ENCODE measurements at places on chromosomes 3 and 15.

- no peak for DNase-seq
Observed at GRCh38 chr3:146164971-146165769, 4.2 kb upstream of the PLOD2 start.

DNA sequence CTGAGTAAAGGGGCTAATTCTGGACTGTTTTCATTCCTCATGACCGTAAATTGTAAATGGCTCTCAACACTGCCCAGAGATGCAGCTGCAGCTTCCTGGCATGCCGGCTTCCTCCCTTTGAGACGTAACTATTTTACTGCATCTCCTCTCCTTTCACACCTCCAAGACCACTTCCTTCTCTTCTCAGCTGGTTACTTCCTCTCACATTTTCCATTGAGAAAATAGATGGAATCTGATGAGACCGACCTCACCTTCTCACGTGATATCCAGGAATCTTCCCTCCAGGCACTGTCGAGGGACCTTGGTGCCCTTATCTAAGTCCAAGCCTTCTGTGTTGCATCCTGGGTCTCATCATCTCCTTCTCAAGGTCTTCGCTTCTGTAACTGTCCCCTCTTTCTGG lies 12.7 kb downstream of the LYSMD4 start:
- no peak for DNase-seq

DNA sequence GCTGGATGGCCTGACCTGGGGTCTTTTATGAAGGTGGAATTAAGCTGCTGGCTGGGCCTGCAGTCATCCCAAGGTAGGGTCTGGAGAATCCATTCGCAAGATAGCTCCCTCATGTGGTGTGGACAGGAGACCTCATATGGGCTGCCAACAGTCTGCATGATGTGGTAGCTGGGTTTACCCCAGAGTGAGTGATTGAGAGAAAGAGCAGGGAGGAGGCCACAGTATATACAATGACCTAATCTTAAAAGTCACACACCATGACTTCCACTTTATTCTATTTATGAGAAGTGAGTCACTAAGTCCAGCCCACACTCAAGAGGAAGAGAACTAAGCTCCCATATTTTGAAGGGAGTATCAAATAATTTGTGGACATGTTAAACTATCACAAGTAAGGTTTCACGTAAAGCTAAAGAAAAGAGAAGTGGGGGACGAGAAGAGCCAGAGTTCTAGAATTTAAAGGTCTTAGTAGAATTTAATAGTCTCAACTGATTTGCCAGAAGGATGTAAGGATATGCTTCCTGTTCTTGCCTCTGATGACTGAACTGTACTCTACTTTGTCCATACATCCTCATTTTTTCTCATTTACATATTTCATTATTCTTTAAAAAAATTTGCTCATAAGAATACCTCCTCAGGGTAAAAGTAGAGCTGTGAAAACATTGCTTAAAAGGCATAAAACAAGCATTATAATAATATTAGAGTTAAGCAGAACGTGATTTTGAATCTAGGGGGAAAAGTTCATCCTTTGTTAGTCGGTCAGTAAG lies 184.4 kb downstream of the PEX5L start:
- DNase-seq = no peak

DNA sequence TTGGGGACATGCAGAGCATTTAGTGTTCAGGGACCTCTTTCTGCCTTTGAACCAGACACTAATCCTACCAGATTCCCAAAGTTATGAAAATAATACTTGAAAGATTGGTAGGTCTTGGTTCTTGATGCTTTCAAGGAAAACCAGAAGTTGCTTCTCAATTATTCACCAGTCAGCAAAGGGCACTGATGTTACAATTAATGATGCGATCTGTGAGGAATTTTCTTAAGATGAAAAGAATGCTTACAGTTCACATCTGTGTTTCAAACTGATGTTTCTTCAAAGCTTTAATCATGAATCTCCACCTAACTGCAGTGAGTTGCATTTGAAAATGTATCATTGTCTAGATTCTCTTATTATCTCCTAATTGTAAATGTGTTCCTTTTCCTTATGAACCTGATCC lies 161.0 kb downstream of the NAALADL2 start:
- DNase-seq = no peak

Data from NCI-H1436 treated with DMSO at 0.1 percent for 48 hours (cell line).